ENCODE measurements at places on chromosomes 1 and 21.

DNA sequence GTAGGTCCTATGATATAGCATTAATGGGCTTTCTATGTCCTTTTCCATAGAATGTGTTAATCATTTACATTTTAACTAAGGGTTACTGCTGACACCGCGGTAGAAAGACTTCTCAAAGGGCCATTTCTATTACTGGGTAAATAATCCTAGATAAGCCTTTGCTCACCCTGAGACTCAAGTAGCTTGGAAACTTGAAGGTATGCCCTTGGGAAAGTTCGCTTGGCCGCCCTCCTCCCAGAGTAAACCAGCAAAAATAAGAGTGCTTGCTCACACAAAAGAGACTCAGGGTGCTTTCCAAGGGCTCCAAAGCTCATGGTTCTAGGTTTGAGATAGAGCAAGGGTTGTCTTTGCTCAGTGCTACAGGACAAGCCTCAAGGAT lies 85.8 kb upstream of the TMPRSS2 start:
- no peak for DNase-seq

DNA sequence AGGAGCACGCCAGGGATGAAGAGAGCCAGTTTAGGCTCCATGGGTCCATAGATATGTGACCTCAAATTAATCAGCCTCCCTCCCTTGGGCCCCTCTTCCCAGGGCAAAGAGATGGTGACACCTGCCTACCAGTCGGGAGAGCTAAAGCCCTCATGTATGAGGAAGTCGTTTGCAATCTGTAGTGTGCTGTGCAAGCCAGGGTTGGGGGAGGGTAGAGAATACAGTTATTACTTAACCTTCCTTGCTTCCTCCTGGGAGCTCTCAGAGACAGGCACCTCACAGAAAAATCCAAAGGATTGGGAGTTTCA lies 4.0 kb downstream of the PGLYRP4 start:
- no peak for DNase-seq

GRCh38 chr1:108503062-108503733 lies 53.1 kb downstream of the NBPF6 start:
- no peak for DNase-seq

- no peak for DNase-seq
These were observed 84.5 kb upstream of the SAMSN1 start for GRCh38 chr21:14630556-14631069.

DNA sequence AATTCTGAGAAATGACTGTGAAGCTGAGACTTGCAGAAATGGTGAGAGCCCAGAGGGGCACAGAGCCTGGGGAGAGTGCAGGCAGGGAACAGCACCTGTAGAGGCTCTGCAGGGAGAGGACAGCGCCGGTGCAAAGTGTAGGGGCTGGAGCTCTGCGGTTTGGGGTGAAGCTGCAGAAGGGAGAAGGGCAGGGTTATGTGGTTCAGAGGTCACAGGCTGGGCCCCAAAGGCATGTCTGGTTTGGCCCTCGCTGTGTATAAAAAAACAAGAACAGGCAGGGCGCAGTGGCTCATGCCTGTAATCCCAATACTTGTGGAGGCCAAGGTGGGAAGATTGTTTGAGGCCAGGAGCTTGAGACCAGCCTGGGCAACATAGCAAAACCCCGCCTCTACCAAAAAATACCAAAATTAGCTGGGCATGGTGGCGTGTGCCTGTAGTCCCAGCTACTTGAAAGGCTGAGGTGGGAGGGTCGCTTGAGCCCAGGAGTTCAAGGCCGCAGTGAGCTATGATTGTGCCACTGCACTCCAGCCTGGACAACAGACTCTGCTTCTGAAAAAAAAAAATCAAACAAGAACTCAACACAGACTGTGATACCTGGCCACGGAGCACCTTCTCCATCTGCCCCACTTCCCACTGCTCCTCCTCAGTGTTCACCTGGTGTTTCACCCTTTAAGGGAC lies 29.1 kb downstream of the SERINC2 start:
- no peak for DNase-seq

GRCh38 chr1:87358219-87358618 lies 29.5 kb downstream of the LMO4 start:
- no peak for DNase-seq

DNA sequence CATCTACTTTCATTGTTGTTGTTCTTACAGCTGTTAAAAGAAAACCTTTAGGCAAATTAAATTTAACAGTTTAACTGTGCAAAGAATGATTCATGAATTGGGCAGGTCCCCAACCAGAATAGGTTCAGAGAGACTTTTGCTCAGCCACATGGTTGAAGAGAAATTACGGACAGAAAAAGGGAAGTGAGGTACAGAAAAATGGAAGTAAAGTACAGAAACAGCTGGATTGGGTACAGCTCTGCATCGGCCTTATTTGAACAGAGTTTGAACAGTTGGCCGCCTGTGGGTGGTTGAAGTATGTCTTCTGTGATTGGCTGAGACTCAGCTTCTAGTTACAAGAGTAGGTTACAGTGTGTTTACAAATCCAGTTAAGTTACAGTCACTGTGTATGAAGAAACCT lies 210.1 kb downstream of the FGGY start:
- DNase-seq: no peak

- no peak for DNase-seq
These were observed 723.7 kb downstream of the RWDD3 start for GRCh38 chr1:95957748-95958147.

DNA sequence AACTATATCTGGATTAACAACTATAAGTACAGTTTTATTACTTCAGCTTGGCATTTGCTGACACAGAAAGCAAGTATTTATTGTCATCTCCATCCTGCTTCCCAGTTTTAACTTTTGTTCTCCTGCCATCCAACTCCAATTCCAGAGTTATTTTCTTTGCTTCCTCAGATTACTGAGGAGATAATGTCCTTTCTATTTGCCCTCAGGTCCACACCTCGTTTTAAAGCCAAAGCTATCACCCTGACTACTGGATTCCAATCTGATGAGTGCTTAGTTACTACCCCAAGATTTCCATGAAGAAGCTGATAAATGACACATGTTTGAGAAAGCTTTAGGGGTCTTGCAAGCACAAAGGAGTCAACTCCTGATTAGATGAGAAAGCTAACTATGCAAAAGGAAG lies 25.2 kb downstream of the ACKR1 start:
- no peak for DNase-seq

DNA sequence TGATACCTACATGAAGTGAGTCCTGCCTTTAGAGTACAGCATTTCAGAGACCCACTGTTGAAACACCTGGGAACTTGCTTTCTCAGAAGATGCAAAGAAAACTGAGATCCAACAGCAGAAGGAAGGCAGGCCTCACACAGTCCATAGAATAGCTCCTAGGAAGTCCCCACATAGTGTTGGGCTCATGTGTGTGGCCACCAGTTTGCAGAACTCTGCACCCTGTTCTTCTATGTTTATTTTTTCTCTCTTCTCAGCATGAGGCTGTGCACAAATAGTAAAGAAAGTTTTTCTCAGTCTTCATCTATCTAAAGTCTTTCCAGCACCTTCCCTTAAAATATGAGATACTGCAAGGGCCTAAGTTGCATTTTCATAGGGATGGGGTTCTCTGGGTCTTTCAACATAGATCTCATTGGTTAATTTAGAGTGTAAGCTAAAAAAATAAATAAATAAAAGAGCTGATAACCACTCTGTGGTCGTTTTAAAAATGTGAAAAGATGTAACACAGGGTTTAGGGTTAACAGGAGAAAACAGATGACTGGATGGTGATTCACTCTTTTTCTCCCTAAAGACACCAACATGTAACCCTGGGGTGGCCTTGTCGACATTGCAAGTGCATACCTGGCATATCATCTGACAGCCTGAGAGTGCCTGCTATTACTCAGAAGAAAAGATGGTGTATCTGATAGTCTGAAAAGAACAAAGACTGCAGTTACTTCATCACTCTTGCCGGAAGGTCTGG lies 94.6 kb downstream of the ZC3H11B start:
- DNase-seq: no peak

DNA sequence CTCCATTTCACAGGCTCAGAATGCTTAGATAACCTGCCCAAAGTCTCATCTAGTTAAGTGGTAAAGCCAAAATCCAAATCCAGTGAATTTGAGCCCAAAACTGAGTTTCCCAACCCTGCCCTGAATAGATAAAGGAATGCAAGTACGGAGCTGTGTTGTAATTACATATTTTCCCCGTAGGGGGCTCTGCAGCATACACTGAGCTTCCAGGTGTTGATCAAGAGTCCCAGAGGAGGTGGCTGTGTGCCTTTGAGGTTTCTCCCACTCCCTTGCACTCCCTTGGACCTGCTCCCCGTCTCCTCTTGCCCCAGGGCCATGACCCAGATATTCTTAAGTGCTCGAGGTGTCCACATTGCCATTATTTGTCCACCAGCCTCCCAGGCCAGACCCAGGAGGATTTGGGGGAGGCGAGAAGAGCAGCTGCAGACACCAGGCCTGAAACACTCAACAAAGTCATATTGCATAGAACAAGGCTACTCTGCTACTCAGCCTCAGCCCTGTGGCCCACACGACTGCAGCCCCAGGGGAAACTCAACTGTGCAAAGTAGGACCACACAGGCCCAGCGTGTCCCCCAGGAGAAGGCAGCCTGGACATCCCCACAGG lies 18.4 kb upstream of the LY9 start:
- DNase-seq: no peak

- DNase-seq: no peak
These were observed 148.4 kb downstream of the COP1 start for GRCh38 chr1:176058686-176059085.

DNA sequence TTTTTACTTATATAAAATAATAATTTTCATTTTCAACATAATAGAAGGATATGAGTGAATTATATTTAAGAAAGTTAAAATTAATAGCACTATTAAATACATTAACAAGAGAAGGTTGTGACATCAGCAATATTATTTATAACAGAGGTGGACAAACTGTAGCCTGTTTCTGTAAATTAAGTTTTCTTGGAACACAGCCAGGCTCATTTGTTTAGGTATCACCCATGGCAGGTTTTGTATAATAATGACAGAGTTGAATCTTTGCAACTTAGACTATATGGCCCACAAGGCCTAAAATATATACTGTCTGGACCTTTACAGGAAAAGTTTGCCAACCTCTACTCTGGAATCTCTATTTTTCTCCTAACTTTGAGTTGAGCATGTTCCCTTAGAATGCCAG lies 42.8 kb upstream of the CACYBP start:
- no peak for DNase-seq

DNA sequence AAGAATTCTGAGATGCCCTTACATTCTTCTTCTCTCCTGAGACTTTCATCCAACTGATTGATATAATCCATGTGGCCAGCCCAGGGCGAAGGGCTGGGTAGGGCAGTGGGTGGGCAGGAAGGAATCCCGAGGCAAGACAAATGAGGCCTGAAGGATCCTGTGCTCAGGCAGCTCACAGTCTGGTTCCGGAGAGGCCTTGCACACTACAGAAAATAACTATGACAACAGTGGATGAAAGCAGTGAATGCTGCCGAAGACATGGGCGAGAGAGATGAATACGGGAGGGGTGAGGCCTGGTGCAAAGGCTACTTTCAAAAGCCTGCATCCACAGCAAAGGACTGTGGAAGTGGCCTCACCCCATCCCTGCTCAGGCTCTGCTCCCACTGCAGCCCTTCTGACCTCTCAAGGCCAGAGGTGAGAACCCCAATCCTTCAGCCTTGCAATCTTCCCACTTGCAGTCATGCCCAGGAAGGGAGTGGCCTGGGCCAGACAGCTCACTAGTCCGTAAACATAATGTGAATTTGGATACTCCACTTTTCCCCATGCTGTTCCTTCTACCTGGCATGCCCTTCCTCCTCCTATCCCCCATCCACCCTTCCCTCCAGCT lies 183.7 kb upstream of the EDN2 start:
- DNase-seq: no peak

- DNase-seq: no peak
These were observed 49.4 kb downstream of the TBCE start for GRCh38 chr1:235416662-235417049.

GRCh38 chr1:204080163-204080903 lies 7.4 kb downstream of the SOX13 start:
- no peak for DNase-seq

DNA sequence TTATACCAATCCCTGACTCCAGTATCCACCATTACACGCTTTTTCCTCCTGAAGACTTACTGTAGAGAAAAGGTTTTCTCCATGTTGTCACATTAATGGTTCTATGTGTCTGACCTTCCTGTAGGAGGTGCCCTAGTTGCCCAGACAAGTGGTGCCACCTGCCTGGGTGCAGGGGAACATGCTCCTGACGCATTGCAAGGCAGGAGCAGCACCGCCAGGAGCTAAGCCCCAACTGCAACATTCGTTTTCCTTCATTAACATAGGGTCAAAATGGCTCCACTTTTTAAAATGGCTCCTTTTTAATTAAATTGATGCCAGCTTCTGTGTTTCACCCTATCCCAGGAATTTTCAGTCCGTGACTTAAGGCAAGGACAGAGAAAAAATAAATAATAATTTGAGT lies 220.1 kb upstream of the SAMSN1 start:
- no peak for DNase-seq

- DNase-seq: no peak
These were observed 162.7 kb downstream of the HMCN1 start for GRCh38 chr1:185896863-185897262.

- DNase-seq: no peak
These were observed 262.1 kb downstream of the BRINP2 start for GRCh38 chr1:177432897-177433296.

DNA sequence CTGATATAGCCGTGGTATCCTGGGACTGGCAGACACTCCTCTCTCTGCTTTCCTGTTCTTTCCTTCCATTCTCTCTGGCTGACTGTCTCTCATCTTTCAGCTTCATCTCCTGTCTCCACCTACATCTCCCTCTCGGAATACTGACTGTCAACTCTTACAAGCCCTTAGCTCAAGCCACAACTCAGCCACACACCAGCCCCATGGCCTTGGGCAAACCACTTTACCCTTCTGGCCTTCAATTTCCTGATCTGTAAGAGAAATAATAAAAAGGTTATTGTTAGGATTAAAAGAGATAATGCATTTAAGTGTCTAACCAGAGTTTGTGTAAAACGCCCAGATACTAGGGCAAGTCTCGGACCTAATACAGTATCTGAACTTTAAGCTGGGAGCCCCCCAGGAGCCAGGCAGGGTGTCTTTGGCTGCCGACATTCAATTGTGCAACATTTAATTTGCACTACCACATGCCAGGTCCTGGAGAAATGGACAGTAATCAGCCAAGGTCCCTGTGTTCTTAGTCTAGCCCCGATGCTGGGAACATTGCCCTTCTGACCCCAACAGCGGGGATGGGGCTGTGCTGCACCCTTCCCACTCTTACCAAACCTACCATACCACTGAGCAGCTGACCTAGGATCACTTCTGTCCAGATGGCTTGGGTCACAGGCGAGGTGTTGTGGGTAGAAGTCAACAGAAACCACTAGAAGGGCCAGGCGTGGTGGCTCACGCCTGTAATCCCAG lies 5.1 kb downstream of the ECHDC2 start:
- DNase-seq: no peak

GRCh38 chr1:10252508-10252907 lies 42.1 kb downstream of the KIF1B start:
- DNase-seq: no peak

DNA sequence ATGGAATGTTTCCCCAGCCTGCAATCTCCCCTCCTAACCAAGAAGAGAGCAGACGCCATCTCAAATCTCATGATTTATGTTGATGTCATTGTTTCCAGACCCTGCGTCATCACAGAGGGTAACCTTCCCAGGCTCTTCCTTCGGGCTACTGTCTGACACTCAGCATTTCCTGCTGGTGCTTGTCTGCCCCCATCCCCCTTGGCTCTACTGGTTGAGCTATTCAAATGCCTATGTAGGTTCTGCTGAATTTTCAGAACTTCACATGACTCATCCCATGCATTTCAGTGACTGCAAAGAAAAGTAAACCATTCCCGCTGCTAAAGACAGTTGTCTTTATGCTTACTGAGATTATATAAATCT lies 24.8 kb upstream of the ITPKB start:
- DNase-seq: no peak

GRCh38 chr1:59113876-59114457 lies 182.9 kb upstream of the FGGY start:
- DNase-seq: no peak

- no peak for DNase-seq
These were observed 136.5 kb downstream of the FGGY start for GRCh38 chr1:59433440-59433813.

All from activated effector memory CD4-positive, alpha-beta T cell treated with Interleukin-2 at 50 U/mL for 16 hours (primary cell).